ENCODE measurements at places on chromosomes 13 and 19. TPM values are rescaled to one million over a fixed set of nuclear protein-coding genes. Genes with fewer than 3 reads are reported as not detected.

- peak; percentile 47 for DNase-seq
Observed at GRCh38 chr19:17948514-17948900, 15.7 kb downstream of the CCDC124 start.

DNA sequence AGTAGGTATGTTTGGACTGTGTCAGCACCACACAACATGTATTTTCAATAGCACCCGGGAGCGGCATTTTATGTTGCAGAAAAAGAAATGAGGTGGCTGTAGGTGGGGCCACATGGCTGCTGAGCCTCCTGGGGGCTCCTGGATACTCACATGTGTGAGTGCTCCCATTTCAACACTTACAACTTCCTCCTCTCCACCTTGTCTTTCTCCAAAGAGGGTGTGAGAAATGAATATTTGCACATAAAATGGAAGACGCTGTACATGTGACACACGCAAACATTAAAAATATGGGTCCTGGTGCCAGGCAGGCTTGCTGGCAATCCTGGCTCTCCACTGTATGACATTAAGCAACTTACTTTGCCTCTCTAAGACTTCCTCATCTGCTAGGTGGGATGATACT lies 222.1 kb downstream of the DCLK1 start:
- DNase-seq, result no peak

TMC4 gene
- 1.8 TPM for total RNA-seq

- no peak for DNase-seq
Observed at GRCh38 chr13:111247552-111247951, 72.9 kb upstream of the TEX29 start.

OSCAR gene
- 1.4 TPM for total RNA-seq

DNA sequence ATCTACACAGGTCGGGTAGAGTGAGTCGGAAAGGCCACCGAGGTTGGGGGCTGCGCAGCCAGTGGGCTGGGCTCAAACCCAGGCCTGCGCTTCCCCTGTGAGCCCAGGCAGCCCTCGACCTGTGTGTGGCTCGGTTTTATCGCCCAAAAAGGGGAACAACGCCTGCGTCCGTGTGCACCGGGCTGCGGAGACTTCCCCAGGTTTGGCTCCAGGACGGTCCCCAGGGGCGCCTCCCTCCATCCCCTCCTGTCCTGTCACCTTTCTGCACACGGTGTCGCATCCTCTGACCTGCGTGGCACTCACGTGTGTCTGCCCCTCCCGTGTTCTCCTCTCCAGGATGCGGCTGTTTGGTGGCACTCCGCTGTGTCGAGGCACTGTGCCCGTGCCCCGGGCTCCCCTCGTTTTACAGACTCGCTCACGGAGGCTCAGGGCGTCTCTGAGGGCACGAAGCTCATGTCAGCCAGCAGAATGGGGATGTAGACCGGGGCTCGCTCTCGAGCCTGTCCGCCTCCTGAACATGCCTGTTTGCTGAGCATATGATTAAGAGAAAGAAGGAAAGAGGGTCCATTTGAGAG lies 25.9 kb downstream of the MCF2L start:
- no peak for DNase-seq

MTMR6 gene
- total RNA-seq, result 16.4 TPM

DNA sequence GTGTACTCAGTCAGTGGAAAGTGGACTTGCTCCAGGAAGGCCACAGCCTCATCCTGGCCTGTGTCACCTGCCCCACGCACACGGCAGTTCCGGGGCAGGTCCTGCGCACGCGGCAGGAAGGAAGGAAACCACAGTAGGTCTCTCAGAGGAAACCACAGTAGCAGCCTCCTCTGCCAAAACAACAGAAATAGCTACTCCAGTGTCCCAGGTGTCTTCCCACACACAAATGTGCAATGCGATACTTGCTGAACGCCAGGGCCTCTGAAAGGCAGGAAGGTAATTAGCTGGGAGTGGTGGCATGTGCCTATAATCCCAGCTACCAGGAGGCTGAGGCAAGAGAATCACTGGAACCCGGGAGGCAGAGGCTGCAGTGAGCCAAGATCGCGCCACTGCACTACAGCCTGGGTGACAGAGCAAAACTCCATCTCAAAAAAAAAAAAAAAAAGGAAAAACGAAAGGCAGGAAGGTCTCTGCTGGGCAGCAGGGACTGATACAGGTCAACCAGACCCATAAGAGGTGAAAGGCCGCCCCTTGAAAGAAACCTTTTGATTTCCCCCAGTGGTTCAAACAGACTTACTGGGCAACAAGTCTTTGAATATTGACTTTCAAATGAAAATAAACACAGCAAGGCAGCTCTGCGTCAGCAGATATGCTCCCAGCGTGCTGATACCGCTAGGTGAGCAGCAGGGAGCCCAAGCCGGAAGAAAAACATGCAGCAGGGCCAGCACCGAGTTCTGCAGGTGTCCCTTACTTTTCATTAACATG lies 49.5 kb downstream of the CRYL1 start:
- no peak for DNase-seq

DNA sequence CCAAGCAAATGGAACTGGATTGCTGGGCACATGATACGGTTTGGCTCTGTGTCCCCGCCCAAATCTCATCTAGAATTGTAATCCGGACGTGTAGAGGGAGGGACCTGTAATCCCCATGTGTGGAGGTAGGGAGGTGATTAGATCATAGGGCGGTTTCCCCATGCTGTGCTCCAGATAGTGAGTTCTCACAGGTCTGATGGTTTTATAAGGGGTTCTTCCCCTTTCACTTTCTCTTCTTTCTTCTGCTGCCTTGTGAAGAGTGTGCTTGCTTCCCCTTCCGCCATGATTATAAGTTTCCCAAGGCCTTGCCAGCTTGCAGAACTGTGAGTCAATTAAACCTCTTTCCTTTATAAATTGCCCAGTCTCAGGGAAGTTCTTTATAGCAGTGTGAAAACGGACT lies 32.6 kb upstream of the MTIF3 start:
- DNase-seq, result no peak

DNA sequence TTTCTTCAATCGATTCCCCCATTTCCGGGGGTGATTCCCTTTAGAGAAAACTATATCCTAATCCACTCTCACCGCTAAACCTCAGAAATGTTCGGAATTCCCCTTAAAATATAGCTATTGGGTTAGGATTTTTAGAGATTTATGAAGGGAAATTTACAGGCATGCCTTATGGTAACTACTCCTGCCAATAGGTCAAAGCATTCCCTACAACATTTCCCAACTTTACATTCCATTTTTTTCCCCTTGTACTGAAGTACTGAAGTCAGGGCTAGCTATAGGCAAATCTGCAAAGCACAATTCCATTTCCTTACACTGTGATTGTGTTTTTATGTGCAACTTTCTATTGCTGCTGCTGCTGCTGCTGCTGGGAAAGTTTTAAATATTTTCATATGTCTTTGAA lies 2.1 kb downstream of the EDNRB start:
- DNase-seq, result no peak

DNA sequence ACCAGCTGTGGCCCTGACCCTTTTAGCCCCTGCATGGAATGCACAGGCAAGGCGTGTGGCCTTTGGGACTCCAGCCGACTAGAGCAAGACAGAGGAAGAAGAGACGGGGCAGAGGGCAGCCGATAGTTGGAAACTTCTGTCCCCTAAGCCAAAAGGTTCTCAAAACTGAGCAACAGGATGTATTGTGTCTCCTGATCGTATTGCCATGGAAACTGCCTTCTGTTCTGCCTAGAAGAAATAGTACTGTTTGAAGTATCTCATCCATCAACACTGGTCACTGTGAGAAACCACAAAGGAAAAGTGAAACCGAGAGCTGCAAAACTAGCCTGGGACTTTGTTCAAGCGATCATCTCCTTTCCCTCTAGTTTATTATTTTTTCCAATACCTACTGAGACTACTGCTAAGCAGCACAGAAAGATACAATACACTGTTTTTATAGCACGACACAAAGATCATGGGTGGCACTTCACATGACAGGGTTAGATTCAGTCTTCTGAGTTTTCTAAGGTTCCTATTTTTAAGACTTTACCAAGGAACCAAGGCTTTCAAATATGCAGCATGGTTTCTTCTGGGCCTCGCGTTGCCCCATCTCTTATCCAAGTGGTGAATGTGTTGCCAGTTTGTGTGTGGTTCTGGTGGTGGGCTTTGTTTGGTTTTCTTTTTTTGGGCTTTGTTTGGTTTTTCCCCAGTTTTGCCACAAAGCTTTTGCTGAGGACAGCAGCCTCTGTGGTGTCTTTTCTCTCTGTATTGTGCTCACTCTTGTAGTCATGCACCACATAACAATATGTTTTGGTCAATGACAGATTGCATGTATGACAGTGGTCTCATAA lies 49.3 kb upstream of the GPR183 start:
- DNase-seq, result peak; percentile 16

DNA sequence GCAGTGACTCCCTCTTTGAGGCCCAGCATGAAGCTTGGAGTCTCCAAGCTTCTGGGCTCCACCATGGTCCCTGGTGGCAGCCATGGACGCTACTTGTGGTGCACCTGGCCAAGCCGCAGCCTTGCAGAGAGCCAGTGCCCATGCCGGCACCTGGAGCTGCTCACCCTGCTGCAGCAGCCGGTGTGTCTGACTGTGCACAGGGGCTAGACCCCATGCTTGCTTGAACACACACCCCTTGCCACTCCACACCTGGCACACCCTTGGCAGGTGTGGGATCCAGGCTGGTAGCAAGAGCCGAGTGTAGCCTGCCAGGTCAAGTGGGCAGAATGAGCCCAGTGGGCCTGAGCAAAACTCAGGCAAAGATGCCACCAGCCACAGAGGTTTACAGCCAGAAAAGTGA lies 18.6 kb upstream of the MLLT1 start:
- no peak for DNase-seq

CASP14 gene
- 29.3 TPM for total RNA-seq

- no peak for DNase-seq
Observed at GRCh38 chr13:28805193-28805819, 14.8 kb upstream of the MTUS2 start.

DNA sequence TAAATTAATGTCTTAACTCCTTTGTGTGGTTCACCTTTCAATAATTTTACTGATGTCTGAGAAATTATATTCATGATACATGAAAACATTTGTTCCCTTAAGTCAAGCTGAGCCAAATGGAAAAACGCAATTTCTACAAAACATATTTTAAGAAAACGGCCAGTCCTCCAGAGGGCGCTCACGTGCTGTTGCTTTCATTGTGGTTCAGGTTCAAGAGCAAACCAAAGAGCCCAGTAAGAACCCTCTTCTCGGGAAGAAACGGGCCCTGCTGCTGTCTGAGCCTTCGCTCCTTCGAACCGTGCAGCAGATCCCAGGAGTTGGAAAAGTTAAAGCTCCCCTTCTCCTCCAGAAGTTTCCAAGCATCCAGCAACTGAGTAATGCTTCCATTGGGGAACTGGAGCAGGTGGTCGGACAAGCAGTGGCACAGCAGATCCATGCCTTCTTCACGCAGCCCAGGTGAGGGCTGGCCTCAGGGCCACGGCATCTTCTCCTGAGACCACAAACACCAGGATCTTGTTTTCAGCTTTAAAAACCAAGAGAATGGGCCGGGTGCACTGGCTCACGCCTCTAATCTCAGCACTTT lies 4.3 kb downstream of the FAAP24 start:
- DNase-seq, result peak; percentile 3

GRCh38 chr13:49864509-49864908 lies 71.6 kb downstream of the SPRYD7 start:
- no peak for DNase-seq

GRCh38 chr13:100203696-100204367 lies 114.9 kb downstream of the PCCA start:
- no peak for DNase-seq

DNA sequence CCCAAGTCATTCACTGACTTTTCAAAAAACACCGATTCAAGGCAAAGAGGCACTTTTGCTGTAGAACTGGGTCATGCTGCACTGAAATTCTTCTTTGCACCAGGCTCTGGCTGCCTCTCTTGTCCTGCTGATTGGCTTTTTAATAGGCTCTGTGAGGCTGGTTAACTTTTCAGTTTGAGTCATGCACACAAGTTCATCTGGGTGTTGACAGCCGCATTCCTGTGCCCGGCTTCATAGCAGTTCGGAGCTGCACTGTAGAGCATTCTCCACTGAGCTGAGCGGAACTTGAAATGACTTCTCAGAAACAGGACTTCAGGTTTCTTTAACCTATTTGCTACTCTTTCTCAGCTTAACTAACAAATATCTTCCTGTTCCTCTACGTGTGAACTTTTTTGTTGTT lies 978.3 kb downstream of the UQCRFS1 start:
- no peak for DNase-seq

DNA sequence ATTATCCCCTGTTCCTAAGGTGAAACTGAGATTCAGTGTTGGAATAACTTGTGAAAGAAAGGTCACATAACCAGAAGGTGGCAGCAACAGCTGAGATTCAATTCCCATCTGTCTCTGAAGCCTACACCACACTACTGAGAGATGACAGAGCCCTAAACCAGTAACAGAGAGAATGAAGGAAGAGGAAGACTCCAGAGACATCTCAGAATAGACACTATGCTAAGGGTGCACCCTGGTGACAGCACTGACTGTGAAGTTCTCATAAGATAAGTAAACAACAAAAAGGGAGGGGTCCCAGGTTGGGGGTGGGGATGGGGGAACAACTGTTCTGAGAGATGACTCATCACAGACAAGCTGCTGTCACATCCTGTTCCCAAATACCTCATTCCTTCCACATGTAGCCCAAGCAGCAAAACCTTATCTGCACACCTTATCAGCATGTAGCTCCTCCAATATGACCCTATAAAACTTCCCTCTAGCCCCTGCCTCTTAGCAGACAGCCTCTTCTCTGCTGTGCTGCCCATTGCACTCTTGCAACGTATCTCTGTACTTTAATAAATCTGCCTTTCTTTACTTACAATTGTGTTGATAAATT lies 46.5 kb downstream of the UTP14C start:
- DNase-seq, result no peak

DNA sequence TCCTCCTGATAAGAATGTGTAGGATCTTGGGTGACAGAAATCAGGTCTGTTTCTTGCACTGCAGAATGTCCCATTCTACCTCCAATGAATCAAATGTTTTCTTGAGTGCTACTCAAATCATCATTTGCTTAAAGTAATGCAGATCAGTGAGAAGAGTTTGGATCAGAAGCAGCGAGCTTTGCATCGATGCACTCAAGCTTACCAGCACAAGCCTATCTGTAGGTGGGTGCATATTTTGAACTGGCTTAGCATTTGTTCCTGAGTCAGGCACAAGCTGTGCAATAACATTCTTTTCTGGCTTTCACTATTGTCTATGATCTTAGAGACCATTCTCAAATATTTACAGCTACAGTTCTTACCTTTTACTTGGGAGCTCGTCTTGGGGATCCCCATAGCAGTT lies 109.5 kb downstream of the UBL3 start:
- DNase-seq, result no peak

- DNase-seq, result no peak
Observed at GRCh38 chr13:24050796-24051715, 109.5 kb upstream of the SPATA13 start.

Measured in skin of body (tissue), 3 donors.